ENCODE measurements at places on chromosomes 4 and X.

- DNase-seq, result no peak
Measured at GRCh38 chr4:73709451-73710033, 30.8 kb upstream of the CXCL8 start.

GRCh38 chrX:71577682-71578081 is 555 bp upstream of the GCNA start:
- peak; percentile 17 for DNase-seq

- DNase-seq, result no peak
Measured at GRCh38 chr4:130576218-130576617, 1480.3 kb downstream of the C4orf33 start.

- no peak for DNase-seq
Measured at GRCh38 chr4:111404673-111405072, 740.6 kb upstream of the FAM241A start.

DNA sequence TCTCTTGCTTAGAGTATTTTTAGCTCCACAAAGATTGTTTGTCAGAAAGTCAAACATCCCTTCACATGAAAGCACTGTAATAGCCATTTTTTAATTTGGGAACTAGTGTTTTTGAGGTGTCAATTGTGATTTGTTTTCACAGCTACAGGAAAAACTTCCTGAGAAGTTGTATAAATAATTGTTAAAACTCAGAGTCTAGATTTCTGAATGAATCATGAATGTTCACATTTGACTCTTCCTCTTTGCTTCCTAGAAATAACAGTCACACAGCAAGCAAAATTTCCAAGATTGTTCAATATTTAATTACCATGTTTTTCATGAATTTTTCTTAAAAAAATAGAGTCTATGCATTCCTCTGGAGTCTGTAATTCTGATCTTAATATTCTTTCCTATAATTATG is 156.9 kb upstream of the SLC7A11 start:
- no peak for DNase-seq

DNA sequence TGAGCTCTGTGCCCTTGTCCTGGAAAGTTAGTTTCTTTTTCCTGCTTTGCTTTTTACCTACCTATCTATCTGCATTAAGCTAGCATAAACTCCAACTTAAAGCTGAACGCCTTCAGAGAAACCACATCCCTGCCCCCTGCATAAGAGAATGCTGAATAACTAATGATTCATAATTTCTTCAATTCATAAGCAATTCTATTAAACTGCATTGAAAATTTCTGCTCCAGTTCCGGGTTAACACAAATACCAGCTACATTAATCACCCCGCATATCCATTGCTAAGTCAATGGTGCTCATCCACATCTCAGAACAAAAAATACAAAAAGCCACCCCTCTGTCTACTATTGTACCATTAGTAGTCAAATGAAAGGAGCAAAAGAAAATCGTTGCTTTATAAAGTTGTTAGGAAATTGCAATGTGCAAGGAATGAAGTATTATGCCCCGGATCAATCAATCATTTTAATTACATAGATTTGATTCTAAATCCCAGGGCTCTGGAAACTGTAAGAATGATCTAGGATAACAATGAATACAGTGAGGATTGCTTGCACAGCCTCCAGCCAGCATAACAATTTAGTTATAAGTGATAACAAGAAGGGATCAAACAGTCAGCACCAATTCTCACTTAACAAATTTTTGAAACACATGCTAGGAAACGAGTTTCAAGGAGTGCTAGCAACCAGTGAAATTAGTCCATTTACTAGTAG is 106.8 kb downstream of the ELOVL6 start:
- no peak for DNase-seq

DNA sequence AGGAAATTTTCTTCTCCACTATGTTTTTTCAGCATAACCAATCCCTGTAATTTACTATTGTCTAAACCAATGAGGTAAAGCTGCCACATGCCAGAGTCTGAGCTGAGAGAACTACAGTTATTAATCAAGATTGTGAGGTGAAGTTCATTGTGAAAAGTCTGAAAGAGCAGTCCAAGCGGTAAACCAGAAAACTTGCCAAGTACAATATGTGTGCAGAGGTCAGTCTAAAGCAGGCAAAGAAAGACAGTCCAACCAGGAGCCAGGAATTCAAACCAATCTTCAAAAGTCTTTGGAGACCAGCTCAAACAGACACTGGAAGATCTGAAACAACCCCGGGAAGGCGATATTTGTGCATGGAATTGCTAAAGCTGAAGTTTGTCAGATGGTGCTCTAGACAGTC is 229.1 kb upstream of the POU3F4 start:
- DNase-seq, result no peak

- DNase-seq, result no peak
Measured at GRCh38 chrX:150903110-150903508, 4.6 kb upstream of the CD99L2 start.

DNA sequence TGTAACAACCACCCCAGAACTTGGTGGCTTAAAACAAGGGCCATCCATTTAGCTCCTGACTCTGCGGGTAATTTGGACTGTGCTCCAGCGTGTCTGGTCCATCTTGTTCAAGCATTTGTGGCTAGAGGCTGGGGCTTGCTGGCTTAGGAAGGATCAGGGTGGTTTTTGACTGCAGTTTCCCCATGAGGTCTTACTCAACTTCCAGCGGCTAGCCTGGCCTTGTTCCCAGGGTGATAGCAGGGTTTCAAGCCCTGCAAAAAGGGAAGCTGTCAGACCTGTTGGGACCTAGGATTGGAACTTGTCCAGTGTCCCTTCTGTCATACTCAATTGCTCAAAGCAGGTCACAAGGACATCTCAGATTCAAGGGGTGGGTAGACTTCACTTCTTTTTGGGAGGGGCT is 205.9 kb downstream of the STIM2 start:
- DNase-seq, result no peak

DNA sequence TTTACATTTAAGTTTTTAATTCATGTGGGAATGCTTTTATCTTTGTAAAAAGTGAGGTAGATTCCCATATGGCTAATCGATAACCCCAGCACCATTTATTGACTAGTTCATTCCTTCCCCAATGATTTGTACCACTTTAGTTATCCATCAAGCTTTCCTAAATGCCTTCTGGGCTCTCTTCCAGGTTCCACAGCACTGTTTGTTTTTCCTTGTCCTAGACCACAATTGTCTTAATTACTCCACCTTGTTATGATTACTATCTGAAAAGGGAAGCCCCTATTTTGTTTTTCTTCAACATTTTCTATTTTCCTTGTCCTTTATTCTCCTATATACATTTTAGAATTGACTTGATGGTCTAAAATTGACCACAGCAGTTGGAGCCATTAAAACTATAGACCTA is 48.5 kb upstream of the GPRIN3 start:
- DNase-seq, result no peak

GRCh38 chr4:85964298-85964697 is 395.6 kb downstream of the MAPK10 start:
- no peak for DNase-seq

- no peak for DNase-seq
Measured at GRCh38 chrX:107480272-107480671, 30.8 kb downstream of the FRMPD3 start.

Data from GM13976 (cell line).